Activated CD4-positive, alpha-beta T cell treated with anti-CD3 and anti-CD28 coated beads, Interleukin-2, amount 50 U/mL, for 48 hours (primary cell): ENCODE measurements at places on chromosomes 13 and 19.
A peak's percentile ranks its signal among the peaks of the same experiment; 100 is the strongest.

- DNase-seq: no peak
Measured at GRCh38 chr19:38283271-38283670, 18.9 kb downstream of the SPINT2 start.

GRCh38 chr19:703651-704446 is 4.9 kb upstream of the PALM start:
- peak; percentile 66 for DNase-seq

DNA sequence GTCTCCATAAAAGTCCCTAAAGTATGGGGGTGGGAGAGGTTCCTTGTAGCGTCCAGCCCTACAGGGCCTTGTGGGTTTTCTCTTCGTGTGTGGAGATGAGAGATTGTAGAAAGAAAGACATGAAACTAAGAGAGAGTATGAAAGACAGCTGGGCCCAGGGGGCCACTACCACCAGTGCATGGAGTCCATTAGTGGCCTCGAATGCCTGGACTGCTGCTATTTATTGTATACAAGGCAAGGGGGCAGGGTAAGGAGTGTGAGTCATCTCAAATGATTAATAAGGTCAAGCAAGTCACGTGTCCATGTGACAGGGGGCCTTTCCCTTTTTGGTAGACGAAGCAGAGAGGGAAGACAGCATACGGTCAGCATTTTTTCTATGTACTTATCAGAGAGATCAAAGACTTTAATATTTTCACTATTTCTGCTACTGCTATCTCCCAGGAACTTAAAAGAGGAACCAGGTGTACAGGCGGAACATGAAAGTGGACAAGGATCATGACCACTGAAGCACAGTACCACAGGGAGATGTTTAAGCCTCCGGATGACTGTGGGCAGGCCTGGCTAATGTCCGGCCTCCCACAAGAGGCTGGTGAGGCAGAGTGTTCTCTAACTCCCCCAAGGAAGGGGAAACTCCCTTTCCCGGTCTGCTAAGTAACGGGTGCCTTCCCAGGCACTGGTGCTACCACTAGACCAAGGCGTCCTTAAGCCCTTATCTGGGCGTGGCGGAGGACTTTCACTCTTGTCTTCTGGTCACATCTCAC is 25.5 kb downstream of the FGF21 start:
- no peak for DNase-seq

DNA sequence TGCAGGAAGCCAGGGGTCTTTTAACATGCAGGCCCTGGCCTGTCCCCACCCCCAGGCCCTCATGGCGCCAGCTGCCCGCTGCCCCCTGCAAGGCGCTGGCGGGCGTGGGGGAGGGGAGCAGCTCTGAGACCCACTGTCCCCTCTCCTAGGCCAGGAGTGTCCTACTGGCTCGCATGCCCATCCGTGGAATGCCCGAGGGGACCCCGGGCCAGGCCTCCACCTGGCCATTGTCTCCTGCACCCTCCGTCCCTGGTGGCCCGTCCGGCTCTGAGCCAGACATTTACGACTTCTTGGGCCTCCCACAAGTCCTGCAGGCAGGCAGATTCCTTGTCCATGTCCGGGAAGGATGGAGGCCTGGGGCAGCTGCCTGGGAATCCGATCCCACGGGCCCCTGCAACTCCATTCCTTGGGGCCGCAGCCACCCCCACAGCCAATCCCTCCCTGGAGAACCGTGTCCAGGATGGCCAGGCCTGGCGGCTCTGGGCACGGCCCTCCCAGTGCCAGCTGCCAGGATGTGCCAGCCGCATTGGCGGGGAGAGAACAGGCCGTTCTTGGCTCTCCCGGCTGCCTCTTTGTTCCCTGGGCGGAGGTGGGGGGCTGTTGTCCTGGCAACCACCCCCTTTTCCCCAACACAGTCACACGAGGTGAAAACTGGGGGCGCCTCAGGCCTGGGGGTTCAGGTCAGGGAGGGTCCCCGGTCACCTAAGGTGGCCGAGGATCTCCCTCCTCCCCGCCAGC is 10.5 kb upstream of the PLIN3 start:
- no peak for DNase-seq

- no peak for DNase-seq
Measured at GRCh38 chr13:31767175-31767900, 28.0 kb downstream of the RXFP2 start.

- no peak for DNase-seq
Measured at GRCh38 chr19:29501816-29502580, 23.8 kb upstream of the VSTM2B start.

- no peak for DNase-seq
Measured at GRCh38 chr19:42441049-42441445, 1.7 kb downstream of the CXCL17 start.

GRCh38 chr13:93233997-93234416 is 7.4 kb downstream of the GPC6 start:
- DNase-seq: no peak

GRCh38 chr13:113216254-113217048 is 7.0 kb downstream of the CUL4A start:
- DNase-seq: peak; percentile 28

DNA sequence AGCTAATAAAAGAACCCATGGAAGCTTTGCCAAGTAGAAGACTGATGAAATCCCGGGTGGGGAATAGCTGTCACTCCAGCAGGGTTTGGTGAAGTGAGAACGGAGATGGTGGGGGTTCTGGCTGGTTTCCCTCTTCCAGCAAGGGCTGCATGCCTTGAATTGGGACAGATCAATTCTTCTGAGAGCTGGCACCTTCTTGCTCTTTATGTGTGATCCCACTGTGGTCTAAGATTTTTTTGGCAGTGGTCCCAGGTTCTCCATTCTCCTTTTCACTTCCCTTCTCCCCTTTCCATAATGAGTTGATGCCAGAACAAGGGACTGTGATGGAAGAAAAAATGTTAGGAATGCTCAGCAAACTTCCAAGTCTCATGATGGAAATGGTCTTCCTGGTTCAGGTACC is 50.0 kb downstream of the TNFSF11 start:
- no peak for DNase-seq

DNA sequence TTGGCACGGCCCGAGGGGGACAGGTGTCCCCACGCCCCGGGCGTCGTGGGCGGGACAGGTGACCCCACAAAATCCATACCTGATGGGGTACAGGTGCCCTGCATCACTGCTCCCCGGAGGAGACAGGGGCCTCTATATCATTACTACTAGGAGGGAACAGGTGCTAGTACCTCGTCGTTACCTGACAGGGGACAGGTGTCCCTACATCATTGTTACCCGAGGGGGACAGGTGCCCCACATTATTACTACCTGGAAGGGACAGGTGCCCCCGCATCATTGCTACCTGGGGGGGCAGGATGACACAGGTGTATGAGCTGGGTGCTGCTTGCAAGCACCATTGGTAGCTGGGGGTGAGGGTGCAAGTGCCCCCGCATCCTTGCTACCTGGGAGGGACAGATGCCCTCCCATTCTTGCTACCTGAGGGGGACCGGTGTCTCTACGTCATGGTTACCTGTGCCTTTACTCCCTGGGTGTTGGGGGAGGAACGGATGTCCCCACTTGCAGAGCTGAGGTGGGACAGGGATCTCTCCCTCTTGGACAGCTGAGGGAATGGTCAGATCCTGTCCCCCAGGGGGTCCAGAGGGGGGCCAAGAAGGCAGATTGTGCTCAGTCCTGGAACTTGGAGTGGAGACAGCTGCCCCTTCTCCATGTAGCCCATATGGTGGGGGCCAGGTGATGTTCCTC is 620 bp downstream of the CRTC1 start:
- DNase-seq: no peak

- DNase-seq: no peak
Measured at GRCh38 chr13:42125046-42125445, 76.6 kb downstream of the DGKH start.

- DNase-seq: no peak
Measured at GRCh38 chr19:13843104-13843921, 33.6 kb upstream of the NANOS3 start.

DNA sequence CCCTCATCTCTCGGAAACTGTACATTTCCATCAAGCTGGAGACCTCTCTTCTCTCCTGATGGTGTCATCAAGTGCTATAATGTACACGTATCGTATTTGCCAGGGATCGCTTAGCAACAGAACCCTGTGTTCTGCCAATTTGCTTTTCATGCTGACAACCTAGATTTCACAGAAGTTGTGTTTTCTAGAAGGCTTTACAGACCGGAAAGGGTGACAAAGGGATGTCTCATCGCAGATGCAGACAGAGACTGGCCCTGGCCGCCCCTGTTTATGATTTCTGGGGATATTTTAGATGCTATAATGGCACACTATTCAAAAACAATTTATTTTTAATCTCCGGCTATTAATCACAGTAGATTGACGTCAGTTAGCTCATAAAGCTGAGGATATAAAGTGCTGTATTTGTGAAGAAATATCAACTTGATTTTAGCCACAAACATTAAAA is 291.4 kb downstream of the IRS2 start:
- no peak for DNase-seq

DNA sequence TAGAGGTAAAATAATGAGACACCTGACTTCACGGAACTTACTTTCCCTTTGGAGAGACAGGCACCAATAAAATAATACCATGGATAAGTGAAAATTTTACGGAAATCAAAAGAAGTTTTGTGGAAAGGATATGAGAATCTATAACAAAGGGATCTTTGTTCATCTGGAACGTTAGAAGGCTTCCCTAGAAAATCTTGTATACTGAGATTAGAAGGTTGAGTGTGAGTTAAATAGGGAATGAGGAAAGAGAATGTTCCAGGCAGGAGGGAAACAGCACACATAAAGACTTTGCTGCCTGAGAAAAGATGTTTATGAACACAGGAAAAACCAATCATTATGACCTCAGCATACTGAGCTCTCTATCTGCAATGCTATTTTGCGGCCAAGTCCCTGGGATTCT is 19.6 kb upstream of the RAP2A start:
- no peak for DNase-seq

DNA sequence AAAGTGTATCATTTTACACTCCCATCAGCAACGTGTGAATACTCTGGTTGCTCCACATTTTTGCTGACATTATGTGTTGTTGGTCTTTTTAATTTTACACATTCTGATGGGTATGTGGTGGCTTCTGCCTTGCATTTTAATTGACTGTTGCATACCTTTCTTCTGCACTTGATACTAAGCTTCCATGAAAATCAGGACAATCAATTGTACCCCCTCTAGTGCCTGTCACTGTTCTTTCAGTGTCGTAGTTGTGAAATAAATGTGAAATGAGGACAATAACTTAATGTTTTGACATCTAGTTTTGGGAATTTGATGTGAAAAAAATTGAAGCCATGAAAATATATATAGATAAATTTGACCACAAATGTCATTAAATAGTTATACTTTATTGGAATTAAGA is 6.7 kb downstream of the IFT88 start:
- no peak for DNase-seq

DNA sequence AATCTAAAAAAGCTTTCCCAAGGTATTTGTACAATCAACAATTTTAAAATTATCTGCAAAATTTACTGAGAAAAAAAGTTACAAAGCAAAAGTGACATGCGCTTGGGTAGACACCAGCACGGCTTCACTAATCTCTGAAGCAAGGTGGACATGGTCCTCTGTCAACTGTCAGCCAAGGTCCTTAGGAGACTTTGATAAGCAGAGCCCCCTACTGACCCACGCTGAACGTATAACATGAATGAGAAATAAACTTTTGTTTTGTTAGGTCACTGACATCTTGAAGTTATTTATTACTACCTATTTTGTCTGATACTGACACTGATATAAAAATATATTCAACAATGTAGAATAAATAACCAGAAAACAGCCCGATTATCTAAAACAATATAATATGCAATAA is 100.7 kb upstream of the OBI1 start:
- no peak for DNase-seq

- no peak for DNase-seq
Measured at GRCh38 chr19:48656840-48657474, 11.0 kb upstream of the CA11 start.

DNA sequence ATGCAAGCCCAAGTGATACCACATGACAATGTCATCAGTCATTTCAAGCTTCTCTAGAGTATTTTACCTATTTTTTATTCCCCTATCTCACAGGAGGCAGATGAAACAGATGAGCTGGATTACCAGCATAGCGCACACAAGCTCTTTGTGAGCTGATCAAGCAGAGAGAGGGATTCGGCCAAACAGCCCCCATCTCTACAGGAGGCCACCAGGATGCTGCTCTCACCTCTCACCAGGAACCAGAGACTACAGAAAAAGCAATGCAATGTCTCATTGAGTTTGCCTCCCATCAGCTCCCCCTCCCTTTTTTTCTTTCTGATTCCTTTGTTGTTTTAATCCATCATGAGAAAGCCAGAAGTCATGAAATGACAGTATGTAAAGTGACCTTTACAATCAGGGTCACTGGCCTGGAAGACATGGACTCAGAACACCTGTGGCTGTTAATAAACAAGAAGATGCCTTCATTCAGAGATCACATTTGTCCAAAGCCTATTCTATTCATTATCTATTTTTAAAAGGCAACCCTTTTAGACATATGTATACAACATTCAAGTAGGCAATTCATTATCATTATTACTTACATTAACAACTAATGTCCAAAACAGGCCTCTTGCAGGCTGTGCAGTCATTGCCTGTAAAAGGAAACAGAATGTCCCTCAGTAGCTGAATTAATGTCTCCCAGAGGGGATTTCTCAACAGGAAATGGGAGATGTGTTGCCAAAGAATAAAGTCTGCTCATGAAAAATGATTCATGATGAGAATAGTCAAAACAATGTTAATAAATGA is 656.6 kb downstream of the TBC1D4 start:
- DNase-seq: no peak

- DNase-seq: no peak
Measured at GRCh38 chr13:110229905-110230563, 76.9 kb downstream of the COL4A1 start.

DNA sequence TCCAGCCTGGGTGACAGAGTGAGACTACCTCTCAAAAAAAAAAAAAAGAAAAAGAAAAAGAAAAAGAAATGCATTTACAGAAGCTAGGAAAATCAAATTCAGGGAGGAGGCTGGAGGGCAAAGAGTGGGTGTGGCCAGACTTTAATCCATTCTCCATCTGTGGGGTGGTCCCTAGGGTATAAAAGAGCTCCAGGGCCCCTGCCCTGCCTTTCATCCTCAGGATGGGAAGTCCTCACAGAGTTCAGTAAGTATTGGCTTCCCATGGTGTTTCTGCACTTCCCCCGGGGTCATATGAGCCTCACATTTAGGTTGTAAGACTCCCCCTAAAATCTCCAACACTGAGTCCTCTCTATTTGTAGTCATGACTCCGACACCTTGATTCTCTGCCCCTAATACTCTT is 33.0 kb downstream of the DPRX start:
- DNase-seq: no peak

DNA sequence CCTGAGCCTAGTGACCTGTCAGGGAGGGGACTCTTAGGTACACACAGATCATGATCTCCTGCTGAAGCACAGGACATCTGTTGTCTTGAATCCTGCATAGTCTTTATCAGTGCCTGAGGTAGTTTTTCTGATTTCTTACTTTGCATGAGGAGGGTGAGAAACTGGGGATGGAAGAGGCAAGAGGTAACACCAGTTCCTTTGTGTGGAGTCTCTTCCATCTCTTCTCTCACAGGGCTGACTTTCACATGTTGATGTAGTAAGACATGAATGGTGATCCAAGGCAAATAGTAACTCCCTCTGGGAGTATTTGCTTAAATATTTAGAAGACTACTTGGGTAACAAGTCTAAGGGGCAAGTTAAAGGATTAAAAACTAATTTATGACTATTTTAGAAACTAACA is 9.5 kb downstream of the NBEA start:
- no peak for DNase-seq
